ENCODE measurements at places on chromosomes 13 and 19.

DNA sequence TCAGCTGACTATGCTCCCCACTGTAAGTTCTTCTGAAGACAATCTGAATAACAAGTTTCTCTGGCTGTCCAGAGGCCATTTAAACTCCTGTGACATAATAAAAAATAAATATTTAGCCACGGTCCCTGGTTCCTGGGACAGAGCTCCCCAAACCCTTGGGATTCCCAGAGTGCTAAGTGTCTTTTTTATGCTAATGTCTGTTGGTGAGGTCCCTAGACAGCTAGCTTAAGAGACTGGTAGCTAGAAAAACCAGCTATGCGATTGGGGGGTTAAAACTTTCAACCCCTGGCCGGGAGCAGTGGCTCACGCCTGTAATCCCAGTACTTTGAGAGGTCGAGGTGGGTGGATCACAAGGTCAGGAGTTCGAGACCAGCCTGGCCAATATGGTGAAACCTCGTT, 5.9 kb downstream of the EPSTI1 start:
- no peak for DNase-seq

DNA sequence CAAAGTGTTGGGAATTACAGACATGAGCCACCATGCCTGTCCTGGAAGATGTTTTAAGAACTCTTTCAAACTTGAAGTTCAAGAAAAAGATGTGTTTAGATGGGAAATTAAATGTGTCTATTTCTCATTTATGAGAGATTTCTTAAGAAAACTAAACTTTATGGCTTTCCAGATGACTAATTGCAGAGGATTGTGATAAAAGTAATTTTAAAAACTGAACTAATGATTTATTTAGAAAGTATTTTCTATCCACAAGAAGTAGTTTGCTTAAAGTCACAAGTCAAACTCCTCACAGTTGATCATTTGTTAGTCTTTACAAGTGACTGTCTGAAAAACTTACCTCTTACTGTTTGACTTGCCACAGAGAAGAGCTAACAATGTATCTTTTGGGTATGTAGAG, 89.6 kb upstream of the SPRY2 start:
- DNase-seq: no peak

- DNase-seq: no peak
Measured at GRCh38 chr13:101714195-101714594, 261.7 kb downstream of the ITGBL1 start.

- DNase-seq: no peak
Measured at GRCh38 chr13:77048681-77049080, 21.7 kb upstream of the FBXL3 start.

DNA sequence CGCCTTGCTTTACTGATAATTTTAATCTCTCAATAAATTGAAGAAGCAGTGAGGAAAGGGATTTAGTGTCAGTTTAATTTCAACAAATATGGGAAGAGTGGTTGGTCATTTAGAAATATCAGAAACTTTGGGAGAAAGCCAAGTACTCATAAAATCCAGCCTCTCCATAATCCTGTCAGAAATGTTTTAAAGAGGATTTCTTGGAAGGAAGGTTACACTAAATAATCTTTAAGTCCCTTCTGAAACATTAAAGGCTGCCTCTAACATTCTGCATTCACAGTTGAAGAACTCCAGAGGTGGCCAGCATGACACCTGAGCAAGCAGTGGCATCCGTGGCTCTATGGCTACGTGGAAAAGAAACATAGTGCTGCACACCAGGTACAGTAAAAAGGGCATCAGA, 378.5 kb downstream of the ENOX1 start:
- DNase-seq: no peak

DNA sequence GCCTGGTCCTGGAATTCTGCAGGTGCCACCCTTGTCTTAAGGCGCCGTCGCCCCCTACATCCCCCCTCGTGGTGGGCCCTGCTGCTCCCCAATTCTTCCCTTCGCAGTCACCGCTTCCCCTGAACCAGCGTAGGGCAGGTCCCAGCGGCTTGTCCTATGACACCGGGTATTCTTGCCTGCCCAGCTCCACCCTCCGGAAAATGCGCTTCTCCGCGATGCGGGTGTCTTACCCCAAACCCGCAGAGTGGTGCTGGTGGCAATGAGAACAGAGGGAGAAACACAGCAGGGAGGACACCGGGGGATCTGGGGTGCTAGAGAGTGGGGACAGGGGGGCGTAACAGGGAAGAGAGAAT, 9.0 kb downstream of the ZNF808 start:
- DNase-seq: no peak

GRCh38 chr13:42539670-42540069, 34.3 kb upstream of the TNFSF11 start:
- no peak for DNase-seq

GRCh38 chr13:34452831-34453230, 489.2 kb upstream of the NBEA start:
- DNase-seq: no peak

- no peak for DNase-seq
Measured at GRCh38 chr13:34044660-34045080, 226.7 kb downstream of the RFC3 start.

DNA sequence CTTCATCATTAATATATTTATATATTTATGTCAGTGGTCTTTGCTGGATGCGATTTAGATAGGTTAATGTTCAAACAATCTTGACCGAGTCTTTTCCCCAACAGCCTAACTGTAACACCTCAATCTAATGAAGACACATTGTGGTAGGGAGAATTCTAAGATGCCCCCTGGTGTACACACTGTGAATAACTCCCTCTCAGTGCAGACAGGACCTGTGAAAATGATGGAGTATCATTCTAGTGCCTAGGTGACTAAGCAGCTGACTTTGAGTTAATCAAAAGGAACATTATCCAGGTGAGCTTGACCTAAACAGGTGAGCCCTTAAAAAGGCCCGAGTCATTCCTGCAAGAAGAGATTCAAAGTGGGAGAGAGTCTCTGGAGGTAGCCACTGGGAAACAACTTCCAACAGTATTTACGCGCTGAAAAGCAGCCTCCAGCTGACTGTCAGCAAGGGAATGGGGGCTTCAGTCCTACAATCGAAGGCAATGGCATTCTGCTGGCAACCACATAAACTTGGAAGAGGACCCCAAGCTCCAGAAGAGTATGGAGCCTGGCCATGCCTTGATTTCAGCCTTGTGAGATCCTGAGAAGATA, 28.0 kb upstream of the KBTBD7 start:
- DNase-seq: peak; percentile 4

GRCh38 chr19:13831537-13832467, 36.6 kb downstream of the ZSWIM4 start:
- DNase-seq: no peak

DNA sequence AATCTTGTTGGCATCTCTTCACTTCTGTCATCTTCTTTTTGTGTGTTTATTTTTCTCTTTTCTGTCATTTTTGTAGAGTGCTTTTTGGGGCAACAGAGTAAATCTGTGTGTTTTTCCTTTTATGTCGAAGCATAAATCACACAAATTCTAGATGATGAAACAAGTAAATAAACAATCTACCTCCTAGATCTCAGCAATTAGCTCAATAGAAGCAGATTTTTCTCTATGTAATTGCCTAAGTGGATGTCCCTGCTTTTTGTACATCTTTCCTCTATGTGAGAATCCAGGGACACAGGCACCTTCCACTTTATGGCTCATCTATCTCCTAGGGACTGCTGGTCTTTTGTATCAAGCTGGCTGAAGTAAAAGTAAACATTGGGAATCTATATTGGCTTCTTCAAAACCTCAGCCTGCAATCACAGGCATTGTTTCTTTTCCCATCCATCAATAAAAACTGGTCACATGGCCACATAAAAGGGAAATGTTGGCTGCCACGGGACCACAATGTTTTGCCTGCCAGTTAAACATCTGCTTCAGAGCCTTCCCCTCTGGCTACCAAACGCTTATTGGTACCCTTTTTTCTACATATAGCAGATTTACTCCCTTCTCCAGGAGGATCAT, 323.8 kb downstream of the LMO7 start:
- DNase-seq: no peak

GRCh38 chr13:33351319-33351718, 65.8 kb upstream of the STARD13 start:
- no peak for DNase-seq

- DNase-seq: no peak
Measured at GRCh38 chr13:113002206-113002912, 33.3 kb downstream of the MCF2L start.

DNA sequence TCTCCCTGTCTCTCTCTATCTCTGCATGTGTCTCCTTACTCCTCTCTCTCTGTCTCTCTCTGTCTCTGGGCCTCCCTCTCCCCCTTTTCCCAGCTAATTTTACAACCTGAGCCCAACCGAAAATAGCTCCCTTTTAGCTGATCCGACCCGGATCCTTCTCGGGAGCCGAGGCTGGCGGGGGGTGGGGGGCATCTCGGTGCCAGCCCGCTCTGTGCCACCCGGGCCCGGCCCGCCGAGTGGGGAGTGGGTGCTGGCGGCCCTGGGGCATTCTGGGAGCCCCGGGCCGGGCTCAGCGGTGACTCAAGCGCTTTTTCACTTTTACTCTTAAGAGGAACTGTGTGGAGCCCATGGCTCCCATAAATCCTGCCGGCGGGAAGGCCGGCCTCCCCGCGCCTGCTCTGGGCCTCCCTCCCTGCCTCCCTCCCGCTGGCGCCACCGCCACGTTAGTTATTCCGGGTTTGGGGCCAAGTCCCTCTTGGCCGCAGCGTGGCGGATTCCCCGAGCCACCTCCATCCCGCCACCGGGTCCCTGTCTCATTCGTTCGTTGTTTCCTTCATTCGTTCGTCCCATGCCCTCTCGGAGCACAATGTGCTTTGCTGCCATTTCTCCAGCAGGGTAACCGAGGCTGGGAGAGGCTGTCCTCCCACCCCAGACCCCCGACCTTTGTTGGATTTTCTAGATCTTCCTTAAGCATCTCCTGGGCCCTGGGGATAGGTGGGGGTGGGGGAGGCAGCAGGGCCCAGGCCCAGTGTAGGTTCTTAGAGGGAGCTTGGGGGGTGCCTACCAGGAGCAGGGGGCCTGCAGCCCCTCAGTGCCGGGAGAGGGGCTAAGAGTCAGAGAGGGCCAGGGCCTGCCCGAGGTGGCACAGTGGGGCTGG, 3.2 kb downstream of the NFIC start:
- no peak for DNase-seq

DNA sequence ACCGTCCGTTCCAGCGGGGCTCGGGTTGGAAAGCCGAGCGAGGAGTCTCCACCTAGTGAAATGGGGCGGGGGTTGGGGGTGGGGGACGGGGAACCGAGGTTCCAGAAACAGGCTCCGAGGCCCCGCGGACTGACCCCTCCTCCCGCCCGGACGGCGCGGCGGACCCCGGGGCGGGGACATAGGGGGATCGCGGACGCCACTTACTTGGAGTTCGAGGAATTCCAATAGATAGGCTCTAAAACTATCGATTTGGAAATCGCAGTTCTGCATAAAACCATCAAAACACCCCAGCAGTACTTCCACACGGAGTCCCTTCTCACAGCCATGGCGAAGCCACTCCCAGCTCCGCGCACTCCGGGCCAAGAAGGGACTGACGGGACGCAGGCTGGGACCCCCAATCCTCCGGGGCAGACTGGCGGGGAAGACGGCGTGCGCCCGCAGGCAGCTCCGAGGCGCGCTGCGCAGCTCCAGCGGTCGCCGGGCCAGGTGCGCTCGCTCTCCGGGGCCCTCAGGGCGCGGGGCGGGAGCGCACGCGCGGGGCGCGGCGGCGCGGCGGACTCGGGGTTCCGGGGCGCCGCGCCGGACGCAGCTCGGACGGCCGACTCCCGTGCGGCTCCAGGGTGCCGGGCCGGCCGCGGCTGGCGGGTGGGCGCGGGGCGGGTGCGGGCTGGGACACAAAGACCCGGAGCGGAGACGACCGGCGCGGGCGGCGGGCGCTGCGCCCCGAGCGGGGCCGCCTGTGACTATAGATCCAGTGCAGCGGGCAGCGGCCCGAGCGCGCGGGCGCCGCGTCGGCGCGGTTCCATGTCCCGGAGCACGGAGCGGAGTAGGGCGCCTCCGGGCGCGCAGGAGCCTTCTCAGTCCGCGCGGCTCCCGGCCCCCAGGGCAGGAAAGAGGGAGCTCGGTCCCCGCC, 567 bp downstream of the EFNB2 start:
- DNase-seq: no peak

GRCh38 chr19:7294558-7295212, 471 bp upstream of the INSR start:
- DNase-seq: peak; percentile 66

DNA sequence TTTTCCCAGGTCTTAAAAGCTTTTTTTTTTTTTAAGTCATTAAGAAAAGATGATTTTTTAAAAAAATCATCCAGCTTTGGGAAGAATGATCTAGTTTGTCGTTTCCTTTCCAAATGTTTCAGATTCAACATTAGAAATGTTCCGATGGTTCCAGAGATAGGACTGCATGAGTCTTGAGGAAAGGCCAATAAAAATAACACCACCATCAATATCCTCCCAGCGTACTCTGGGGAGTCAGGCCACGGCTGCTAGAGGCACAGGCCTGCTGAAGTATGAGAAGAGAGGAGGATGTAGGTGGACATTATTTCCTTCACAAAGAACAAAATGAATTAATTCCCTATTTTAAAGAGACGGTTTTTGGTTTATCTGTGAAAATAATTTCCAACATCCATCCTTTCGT, 60.0 kb upstream of the SHISA2 start:
- no peak for DNase-seq

DNA sequence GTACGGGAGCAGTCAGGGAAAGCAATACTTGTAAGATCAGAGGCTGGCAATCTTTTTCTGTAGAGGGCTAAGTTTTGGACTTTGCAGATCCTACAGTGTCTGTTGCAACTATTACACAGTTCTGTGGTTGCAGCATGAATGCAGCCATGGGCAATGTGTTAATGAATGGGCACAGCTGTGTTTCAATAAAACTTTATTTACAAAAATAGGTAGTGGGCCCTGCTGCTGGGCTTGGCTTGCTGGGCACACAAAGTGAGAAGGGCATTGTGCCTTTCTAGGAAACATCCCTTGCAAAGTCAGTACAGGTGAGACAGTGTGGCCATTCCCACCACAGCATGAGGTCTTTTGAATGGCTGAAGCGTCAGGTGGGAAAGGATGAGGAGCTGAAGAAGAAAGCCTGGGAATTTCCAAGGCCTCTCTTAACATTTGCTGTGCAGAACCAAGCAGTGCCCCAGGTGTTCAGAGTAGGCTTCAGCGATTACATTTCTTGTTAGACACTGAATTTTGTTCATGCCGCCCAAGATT, 9.1 kb downstream of the KL start:
- DNase-seq: no peak

- DNase-seq: no peak
Measured at GRCh38 chr19:3983936-3984583, 1.2 kb downstream of the EEF2 start.

- no peak for DNase-seq
Measured at GRCh38 chr13:34708566-34709313, 233.3 kb upstream of the NBEA start.

DNA sequence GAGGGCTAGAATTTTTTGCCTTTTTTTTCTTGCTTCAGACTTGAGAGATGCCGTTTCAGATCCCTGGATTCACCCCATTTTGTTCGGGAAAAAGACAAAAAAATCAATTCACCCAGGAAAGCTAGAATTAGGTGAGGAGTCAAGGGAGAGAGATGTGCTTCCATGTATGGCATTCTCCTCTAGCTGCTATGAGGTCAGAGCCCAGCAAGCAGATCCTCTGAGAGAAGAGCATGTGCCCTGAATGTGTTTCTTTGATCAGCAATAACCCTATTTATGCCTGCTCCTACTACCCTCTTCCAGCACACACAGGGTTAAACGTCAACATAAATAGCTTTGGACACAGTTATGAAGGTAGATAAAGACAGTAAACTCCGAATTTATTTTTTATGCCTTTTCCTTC, 53.6 kb downstream of the NDFIP2 start:
- DNase-seq: no peak

GRCh38 chr13:113451951-113452421, 1.3 kb downstream of the ADPRHL1 start:
- DNase-seq: no peak
